ENCODE measurements at places on chromosomes 16 and 17.

- DNase-seq, result no peak
Measured at GRCh38 chr17:50660887-50661345, 26.2 kb downstream of the ABCC3 start.

DNA sequence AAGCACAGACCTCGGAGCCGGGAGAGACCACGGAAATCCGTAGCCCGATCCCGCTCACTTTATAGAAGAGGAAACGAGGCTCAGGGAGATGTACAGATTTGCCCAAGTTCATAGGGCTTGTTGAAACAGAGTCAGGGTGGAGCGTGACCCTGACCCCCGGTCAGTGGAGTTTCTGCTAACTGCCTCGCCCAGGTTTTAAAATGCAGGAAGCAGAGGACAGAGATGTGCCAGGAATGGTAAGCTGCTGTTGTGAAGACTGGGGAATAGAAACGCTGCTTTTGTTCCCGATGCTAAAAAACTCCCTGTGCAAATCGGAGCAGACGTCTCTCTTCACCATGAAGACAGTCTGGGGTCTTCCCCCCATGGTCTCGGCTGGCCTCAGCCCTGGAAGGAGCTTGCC, 403.0 kb downstream of the SEC14L1 start:
- no peak for DNase-seq

DNA sequence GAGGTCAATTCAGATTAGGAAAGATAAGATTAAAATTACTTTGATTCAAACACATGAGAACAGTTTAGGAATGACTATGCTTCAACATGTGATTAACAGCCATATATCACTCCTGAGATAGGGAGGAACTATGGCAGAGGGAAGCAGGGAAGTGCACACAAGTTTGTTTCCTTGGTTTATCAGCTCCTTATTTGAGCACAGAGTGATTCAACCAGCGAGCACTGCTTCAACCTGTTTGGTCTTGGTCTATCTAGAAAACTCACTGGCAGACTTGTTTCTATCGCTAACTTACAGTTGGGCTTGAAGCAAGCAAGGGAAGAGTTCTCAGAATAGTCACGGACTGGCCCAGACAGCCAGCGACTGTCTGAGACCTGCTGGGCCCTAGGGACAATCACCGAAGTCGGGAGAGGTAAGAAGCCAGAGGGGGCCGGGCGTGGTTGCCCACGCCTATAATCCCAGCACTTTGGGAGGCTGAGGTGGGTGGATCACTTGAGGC, 23.5 kb downstream of the TUBG1 start:
- no peak for DNase-seq

GRCh38 chr17:32672711-32673110, 185.9 kb downstream of the CDK5R1 start:
- DNase-seq, result no peak

Measured in stimulated activated CD4-positive, alpha-beta T cell treated with anti-CD3 and anti-CD28 coated beads, Interleukin-2, amount 100 ng/mL, for 24 hours (primary cell).